Activated T-cell treated with anti-CD3 and anti-CD28 coated beads for 24 hours (primary cell): ENCODE measurements at places on chromosomes 6 and 20.

DNA sequence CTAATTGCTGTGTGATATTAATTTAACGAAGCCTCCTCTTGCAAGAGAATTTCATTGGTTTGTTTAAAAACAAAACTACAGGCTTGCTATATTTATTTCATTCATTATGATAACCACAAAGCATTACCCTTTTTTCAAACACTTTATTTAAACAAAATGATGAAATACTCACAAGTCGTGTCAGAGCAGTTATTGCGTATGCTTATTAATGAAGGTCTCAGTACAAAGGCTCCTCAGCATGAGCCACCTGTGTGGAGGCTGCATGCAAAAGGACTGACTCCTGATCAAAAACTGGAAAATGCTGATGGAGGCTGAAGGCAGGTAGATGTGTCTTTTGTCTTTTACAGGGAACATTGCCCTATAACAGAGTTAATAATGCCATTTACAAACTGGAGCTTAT is 130.5 kb downstream of the CRYBG1 start:
- DNase-seq = no peak

- no peak for DNase-seq
Measured at GRCh38 chr6:97450087-97450486, 167.1 kb upstream of the MMS22L start.

DNA sequence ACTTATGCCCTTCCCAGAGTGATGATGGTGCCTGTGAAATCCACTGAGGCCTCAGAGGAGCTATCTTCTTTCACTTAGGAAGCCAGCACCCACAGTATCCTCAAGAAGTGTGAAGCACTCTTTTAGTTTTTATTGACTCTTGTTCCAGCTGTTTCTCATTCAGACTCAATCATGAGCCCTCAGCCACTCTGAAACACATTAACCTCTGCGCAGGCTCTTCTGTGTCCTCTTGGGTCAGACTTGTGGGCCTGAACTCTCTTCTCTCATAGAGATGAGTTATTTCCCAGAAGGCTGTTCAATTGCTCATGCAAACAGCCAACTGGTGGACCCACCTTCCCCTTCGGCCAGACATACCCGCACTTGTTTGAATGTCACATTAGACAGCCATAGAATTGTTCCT is 27.8 kb upstream of the PREP start:
- no peak for DNase-seq

DNA sequence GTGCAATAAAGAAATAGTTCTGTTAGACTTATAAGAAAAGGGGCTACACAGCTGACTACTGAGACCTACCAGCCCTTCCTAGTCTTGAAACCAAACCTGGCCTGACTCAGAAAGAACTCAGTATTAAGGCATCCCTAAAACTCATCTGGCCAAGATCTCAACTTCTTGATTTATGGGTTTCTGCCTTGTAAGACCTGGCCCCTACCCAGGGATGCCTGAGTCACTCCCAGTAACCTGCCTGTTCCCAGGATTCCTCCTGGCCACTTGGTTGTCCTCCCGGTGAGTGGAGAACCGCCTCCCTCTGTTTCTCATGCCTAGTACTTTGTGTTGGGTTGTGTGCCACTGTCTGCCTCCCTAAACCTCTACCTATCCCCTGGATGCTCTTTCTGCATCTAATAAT is 189.4 kb upstream of the PREP start:
- DNase-seq = no peak

GRCh38 chr6:36025260-36025931 is 955 bp upstream of the SLC26A8 start:
- no peak for DNase-seq

GRCh38 chr6:14118091-14118439 is 493 bp downstream of the CD83 start:
- DNase-seq = no peak

DNA sequence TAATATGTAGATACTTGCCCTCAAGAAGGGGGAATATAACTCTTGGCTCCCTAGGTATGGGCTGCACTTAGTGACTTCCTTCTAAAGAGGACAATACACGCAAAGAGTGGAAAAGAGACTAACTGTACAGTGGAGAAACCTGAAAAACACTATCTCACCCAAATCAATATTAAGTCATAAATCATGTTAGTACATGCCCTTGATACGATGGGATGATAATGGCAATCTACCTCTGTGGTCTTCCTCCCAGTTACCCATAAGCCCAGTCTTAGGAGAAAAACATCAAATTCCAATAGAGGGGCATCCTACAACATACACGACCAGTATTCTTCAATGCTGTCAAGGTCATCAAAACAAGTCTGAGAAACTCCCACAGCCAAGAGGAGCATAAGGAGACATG is 1.3 kb downstream of the TRIM26 start:
- DNase-seq = no peak

GRCh38 chr6:148747471-148748165 is 788 bp downstream of the UST start:
- peak; percentile 20 for DNase-seq

- no peak for DNase-seq
Measured at GRCh38 chr6:106173124-106173879, 87.2 kb downstream of the PRDM1 start.

GRCh38 chr6:150327117-150327774 is 41.6 kb upstream of the IYD start:
- DNase-seq = no peak

- no peak for DNase-seq
Measured at GRCh38 chr6:21521276-21521675, 72.3 kb upstream of the SOX4 start.

GRCh38 chr6:121668259-121668658 is 232.8 kb downstream of the GJA1 start:
- DNase-seq = no peak

GRCh38 chr6:25219216-25219916 is 59.8 kb upstream of the CARMIL1 start:
- no peak for DNase-seq

- DNase-seq = peak; percentile 28
Measured at GRCh38 chr20:13995086-13995665, at the start of gene MACROD2. Gene MACROD2 (plus strand): TSS chr20:13995516.

- peak; percentile 43 for DNase-seq
Measured at GRCh38 chr6:6008648-6009421, 2.1 kb upstream of the NRN1 start.

DNA sequence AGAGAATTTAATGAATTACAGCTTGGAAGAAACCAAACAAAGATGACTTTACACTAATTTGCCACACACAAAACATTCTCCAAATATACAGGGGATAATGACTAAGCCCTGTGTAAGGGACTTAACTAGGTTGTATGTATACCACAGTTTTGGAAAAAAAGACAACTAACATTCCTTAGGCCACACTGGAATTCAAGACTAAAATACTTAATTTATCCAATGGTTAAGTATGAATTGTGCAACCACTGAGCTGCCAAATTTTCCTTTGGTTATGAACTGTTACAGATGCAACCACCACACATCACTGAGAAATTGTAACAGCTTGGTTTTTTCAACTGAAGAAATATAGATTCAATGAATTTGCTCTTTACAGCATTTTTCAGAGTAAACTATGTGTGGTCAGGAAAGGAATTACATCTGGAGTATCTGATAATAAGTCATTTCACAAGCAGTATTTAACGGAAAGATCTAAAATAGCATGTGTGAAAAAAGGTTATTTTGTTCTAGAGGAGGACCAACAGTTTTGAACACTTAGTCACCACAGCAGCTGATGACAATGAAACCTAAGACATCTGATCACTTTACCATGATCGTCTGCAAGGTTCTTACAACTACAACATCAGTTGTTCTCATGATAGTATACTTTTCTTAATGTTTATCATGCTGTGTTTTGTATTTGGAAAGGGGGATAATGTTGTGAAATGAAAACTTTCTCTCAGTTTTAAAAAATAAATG is 318.8 kb downstream of the BCKDHB start:
- no peak for DNase-seq

DNA sequence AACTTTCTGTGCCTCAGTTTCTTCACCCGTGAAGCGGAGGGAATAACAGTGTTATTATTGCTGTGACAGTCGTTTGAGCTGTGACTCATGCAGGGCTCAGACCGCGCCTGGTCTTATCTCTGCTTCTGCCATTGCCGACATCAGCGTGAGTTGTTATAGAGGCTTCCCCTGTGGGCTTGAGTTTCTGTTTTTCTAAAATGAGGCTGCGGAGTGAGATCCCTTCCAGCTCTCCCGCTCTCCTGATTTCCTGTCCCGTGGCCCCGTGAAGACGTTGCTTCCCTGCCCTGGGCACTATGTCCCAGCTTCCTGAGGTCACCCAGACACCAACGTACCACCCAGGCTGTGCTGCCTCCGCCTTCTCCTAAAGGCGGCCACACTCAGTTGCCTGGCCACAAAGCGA is 278.5 kb downstream of the BMP7 start:
- no peak for DNase-seq

DNA sequence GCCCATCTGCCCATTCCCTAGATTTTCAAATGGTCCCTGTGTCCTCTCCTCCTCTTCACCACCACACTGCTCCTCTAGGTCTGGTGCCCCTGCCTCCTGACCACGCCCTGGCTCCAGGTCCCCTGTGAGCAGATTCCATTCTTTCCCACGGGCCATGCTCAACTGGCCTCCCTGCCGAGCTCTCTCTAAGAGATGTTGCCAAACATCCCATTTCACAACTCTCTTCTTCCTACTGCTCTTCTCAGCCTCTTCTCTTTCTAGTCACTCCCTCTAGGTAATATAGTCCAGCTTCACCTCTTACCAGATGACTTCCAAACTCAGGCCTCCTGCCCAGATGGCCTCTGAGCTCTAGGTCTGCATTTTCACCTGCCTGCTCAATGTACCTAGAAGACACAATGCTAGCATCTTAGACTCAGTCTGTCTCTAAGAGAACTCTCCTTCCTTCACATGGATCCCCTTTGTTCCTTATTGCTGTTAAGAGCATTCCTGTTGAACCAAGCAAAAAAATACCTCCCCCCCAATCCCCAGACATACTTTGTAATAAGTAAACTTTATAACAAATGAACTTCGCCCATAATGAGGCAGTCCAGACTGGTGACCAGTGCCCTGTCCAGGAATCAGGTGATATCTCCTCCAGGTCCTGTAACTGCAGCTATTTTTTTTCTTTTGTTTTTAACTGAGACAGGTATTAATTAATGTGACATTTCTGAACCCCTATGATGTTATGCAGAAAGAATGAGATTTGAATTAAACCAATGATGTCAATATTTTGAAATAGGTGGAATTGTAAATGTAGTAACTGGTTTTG is 79.0 kb downstream of the LYRM4 start:
- DNase-seq = no peak

GRCh38 chr6:138404666-138405337 is 779 bp downstream of the HEBP2 start:
- no peak for DNase-seq

GRCh38 chr6:42141603-42142117 is 760 bp downstream of the C6orf132 start:
- no peak for DNase-seq

GRCh38 chr6:166476061-166476591 is 93.4 kb upstream of the MPC1 start:
- DNase-seq = no peak

GRCh38 chr6:163705923-163706322 is 291.4 kb downstream of the QKI start:
- no peak for DNase-seq

- DNase-seq = no peak
Measured at GRCh38 chr6:80250391-80250997, 144.0 kb downstream of the BCKDHB start.

DNA sequence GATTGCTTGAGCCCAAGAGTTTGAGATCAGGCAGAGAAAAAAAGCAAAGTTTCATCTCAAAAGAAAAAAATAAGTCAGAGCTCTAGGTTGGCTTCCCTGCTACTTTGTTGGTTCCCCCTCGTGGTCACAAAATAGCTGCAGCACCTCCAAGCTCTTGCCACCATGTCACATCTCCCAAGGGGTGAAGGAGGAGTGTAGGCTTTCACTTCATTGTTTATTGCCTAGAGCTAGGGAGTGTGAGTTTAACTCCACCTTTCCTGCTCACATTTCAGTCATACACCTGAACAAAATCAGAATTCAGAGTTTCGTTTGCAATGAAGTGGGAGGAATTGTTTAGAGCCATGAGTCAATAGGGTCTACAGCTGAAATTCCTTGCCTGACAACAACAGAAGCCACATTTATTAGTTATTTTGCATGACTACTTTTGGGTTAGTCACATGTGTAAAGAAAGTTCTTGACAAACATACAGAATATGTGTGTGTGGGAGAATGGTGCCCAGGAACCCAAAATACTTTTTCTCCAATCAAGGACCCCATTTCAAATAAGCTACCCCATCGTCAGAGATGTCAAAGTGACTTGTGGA is 56.2 kb upstream of the UFL1 start:
- DNase-seq = no peak

- peak; percentile 57 for DNase-seq
Measured at GRCh38 chr6:89940225-89941027, 46.2 kb downstream of the GJA10 start.

GRCh38 chr20:16803965-16804792 is 56.0 kb downstream of the OTOR start:
- peak; percentile 15 for DNase-seq
